ENCODE measurements at places on chromosomes 6 and 20.
A peak's percentile ranks its signal among the peaks of the same experiment; 100 is the strongest.

DNA sequence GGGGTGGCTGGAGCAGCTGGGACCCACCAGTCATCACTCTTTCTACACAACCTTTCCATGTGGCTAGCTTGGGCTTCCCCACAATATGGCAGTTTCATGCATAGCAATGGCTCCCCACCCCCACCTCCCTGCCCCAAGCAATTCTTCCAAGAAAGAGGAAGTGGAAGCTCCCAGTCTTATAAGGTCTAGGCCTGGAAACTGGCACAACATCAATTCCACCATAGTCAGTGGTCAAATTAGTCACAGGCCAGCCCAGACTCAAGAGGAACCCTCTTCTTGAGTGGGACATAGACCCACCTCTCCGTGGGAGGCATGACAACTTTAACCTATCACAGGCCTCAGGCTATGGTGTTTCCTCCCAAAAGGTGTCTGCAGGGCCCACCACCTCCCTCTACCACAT is 17.7 kb downstream of the TGM6 start:
- DNase-seq = no peak

DNA sequence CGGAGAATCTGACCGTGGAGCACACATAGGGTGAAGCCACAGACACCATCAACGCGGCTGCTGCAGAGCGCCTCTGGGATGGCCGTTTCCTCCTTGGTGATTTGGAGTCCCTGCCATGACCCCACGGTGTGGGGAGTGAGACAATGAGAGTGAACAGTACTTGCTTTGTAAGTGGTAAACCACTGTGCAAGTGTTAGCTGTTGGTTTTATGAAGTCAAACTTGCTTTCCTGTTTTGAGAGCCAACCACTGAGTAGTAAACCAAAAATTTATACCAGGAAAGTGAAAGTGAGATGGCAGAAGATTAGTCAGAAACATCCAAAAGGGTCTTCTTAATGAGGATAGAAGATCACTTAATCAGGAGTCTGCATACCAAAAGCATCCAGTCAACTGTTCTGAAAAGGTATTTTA is 160.7 kb downstream of the FOXC1 start:
- DNase-seq = peak; percentile 11

- no peak for DNase-seq
These were observed 73.0 kb upstream of the KCNG1 start for GRCh38 chr20:51095633-51096521.

DNA sequence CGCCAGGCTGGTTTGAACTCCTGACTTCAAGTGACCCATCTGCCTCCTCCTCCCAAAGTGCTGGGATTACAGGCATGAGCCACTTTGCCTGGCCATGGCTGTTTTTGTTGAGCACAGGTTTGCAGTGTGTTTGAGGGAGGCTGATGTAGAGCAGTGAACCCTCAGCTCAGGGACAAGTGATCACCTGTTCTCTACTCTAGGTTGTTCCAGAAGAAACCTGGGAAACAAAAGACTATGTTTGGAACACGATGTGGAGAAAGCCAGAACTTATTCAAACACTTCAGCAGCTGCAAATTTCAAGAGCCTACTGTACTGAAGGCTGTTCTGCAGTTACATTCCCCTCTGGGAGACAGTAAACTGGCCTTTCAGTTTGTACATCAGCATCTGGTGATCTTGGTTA is 4.7 kb downstream of the TULP1 start:
- DNase-seq = no peak

DNA sequence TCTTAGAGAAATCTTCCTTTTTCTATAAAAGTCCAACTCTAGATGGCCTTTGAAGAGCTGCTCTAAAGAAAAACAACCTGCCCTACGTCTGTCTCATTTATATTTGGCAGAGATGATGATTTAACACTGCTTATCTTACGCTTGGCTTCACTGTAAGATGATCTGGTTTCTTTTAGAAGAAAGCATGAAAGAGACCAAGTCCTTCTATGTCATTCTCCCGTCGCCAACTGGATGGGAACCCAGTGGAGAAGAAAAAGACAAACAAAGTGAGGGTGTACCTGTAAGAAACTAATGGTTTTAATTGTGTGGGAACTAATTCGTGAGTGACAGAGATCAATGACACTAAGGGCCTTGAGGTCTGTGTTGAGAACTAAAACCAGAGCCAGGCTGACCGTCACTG is 92.8 kb downstream of the MBOAT1 start:
- no peak for DNase-seq

GRCh38 chr6:24549674-24550353 is 55.0 kb downstream of the ALDH5A1 start:
- no peak for DNase-seq

DNA sequence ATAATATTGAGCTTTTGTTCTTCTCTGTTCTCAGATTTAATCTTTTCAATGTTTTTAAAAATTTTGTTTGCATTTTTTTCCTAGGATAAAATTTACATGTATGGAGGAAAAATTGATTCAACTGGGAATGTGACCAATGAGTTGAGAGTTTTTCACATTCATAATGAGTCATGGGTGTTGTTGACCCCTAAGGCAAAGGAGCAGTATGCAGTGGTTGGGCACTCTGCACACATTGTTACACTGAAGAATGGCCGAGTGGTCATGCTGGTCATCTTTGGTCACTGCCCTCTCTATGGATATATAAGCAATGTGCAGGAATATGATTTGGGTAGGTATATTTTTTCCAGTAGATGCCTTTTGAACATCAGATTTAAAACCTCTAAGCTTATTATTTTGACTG is 89.8 kb downstream of the ATRN start:
- no peak for DNase-seq

Data from stimulated activated CD4-positive, alpha-beta T cell treated with anti-CD3 and anti-CD28 coated beads, Interleukin-4, amount 100 ng/mL, for 48 hours (primary cell).